Lung (tissue), 17 donors: ENCODE measurements at places on chromosomes 16 and 17.

DNA sequence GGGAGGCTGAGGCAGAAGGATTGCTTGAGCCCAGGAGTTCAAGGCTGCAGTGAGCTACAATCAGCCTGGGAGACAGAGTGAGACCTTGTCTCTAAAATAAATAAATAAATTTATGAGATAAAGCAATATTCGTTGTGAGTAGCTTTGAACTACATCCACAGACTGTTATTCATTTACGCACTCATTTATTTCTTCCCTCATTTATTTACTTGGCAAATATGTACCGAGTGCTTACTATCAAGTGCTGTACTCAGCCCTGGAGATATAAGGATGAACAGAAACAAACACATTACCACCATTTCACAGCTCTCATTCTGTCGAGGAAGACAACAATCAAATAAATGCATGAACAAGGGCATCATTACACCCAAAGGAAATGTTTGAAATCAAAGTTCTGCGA lies 24.7 kb upstream of the UMOD start:
- H3K4me1 ChIP-seq, result no peaks in the 10 kb centered on the region
- H3K4me3 ChIP-seq, result no peak overlapping the region
- H3K27ac ChIP-seq, result no peak overlapping the region
- peaks cover 2% of the 10 kb centered on the region for H3K27me3 ChIP-seq
- H3K36me3 ChIP-seq, result no peaks in the 10 kb centered on the region
- no peak for DNase-seq

GRCh38 chr16:30551781-30552180 lies 6.4 kb downstream of the ZNF764 start:
- H3K4me3 ChIP-seq, result no peak overlapping the region
- H3K27ac ChIP-seq, result no peak overlapping the region
- peaks cover 6% of the 10 kb centered on the region for H3K4me1 ChIP-seq
- H3K36me3 ChIP-seq, result peaks cover 5% of the 10 kb centered on the region

GRCh38 chr17:79991924-79992648 lies 43.6 kb downstream of the TBC1D16 start:
- H3K4me3 ChIP-seq, result no peak overlapping the region
- peak; percentile 72 for DNase-seq
- no peaks in the 10 kb centered on the region for H3K27me3 ChIP-seq
- no peak overlapping the region for H3K27ac ChIP-seq
- H3K36me3 ChIP-seq, result no peaks in the 10 kb centered on the region
- H3K4me1 ChIP-seq, result peaks cover 36% of the 10 kb centered on the region

DNA sequence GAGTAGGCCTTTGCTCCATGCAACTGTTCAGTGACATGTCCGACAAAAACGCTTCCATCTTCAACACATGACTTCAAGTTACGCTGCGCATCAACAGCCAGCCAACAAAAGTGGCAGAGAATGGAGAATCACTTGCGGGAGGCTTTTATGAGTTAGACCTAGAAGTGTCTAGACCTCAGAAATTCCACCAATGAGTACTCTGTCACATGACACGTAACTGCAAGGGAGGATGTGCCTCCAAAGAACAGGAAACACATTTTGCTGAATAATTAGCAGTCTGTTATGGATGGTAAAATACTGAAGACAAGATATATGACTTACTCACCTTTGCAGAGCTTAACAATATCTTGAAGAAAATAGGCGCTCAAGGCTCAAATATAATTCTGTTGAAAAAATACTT lies 62.1 kb downstream of the MYO1D start:
- no peaks in the 10 kb centered on the region for H3K4me1 ChIP-seq
- no peaks in the 10 kb centered on the region for H3K36me3 ChIP-seq
- DNase-seq, result no peak
- H3K4me3 ChIP-seq, result no peak overlapping the region

DNA sequence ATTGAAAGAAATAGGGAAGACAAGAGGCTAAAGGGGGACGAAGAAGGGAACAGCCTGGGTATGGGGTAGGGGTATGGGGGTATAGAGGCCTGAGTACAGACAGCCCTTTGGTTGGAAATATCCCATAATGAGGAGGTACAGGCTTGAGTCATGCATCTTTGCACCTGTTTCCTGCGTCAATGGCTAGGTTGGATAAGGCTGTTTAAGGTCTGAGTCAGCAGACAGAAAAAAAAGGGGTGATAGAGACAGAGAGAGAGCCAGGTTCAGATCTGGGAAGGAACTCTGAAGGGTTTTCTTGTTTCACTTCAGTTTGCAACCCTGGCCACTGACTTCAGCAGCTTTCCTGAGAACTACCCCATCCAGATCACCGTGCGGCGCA lies 8.5 kb downstream of the FNDC8 start:
- H3K4me1 ChIP-seq, result peaks cover 17% of the 10 kb centered on the region
- peaks cover 19% of the 10 kb centered on the region for H3K36me3 ChIP-seq
- H3K27me3 ChIP-seq, result no peaks in the 10 kb centered on the region
- no peak overlapping the region for H3K27ac ChIP-seq
- no peak overlapping the region for H3K4me3 ChIP-seq
